ENCODE measurements at places on chromosomes 5 and 9.

DNA sequence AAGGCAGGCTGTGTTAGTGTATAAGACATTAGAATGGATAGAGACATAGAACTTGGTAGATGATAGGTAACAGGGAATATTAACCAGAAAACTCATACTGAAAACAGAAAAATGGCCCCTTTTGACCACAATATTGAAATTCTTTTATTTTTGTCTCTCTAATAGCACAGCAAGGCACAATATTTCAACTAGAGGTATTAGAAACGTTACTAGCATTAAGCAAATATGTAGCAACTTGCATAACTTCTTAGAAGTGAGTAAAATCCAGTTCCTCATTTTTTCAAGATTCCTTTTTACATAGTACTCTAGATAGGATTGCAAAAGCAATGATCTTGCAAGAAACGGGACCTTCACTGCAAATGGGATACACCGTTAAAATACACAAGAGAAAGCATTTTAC is 102.7 kb upstream of the VCAN start:
- DNase-seq = no peak

GRCh38 chr5:132655821-132656773 is 1.9 kb upstream of the IL13 start:
- DNase-seq = no peak

DNA sequence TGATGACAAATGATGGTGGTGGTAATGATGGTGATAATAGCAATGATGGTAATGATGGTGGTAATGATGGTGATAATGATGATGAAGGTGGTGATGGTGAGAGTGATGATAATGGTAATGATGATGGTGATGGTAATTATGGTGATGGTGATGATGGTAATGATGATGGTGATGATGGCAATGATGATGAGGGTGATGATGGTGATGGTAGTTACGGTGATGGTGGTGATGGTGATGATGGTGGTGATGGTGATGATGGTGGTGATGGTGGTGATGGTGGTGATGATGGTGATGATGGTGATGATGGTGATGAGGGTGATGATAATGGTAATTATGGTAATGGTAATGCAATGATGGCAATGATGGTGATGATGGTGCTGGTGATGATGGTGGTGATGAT is 91.1 kb downstream of the DAP start:
- DNase-seq = no peak

GRCh38 chr9:11551106-11551505 is 938.3 kb upstream of the PTPRD start:
- no peak for DNase-seq

DNA sequence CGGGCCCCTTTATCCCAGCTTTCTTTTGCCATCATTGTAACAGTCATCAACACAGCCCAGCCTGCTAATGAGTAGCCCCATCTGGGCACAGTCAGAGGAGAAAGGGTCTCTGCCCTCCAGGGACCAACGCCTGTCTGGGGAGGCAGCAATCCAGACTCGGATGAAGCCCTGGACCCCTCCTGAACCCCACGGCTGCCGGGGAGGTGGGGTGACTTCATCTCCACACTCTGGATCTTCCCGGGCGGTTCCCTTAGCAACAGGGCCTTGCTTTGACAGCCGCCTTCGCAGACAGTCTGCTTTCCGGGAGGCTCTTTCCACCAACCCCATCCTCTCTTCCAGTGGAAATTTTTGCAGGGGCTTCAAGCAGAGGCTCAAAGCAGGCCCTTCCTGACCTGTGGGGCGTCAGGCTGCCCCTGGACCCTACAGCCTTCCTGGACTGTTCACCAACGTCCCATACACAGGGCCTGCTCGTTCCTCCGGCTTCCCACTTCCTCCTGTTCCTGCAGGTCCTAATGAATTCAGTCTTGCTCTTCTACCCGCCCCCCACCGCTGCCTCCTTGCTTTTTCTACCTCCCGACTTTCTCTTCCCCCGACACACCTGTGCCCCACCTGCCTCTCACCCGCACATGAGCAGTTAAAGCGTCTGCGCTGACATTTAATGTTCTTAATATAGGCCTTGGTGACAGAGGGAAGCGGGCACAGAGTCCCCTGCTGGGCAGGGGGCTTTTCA is 161.7 kb upstream of the MVB12B start:
- DNase-seq = no peak

DNA sequence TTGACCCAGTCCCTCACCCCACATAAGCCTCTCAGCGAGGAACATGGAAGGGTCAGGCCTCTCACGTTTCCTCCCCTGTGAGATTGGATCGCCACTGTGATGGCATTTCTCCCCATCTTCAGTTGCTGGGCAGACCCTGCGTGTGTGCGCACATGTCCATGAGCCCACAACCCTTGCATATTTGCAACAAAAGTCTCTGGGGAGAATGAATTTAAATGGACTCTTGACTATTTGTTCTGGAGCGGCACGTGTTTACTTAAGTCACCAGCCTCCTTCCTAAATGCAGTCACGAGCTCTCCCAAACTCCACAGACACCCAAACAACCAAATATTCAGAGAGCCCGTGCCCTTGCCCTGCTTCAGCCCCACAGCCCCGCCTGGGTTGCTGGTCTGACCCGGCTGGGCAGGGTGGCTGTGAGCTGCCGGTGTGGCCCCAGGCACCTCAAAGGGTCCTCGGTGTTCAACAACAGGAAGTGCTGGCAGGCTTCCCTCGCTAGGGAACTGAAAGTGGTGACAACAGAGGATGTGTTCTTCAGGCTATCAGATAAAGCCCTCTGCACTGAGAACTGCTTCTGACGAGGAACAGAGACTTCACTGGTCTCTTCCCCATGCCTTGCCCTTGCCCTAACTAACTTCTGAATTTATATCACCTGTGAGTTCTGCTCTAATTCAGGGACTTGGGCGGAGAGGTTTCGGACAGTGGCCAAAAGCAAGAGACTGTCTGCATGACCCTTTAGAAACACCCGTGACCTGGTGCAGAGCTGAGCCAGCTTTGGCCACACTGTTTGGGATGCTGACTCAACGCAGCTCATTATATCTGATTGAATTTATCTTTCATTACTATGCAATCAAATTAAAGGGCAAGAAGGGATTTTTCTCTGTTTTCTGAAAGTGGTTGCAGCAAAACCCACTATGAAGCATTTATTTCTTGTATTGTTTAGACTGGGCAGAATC is 19.2 kb upstream of the CD180 start:
- DNase-seq = peak; percentile 79
